G401 (cell line): ENCODE measurements at places on chromosomes 16 and 17.

- DNase-seq: no peak
Measured at GRCh38 chr16:11484691-11485258, 101.9 kb downstream of the LITAF start.

DNA sequence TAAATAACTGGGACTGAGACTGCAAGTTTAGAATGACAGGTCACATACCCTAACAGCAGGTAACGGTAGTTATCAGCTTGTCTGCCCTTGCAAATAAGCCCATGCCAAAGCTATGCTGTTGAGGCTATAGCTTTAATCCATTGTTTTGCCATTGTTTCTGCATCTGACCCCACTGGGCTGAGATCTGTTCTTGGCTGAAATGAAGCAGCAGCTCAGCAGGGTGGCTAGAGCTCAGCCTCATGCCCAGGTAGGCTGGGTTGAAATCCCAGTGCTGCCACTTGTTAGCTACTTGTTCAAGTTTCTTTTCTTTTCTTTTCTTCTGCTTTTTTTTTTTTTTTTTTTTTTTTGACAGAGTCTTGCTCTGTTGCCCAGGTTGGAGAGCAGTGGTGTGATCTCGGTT, 40.1 kb downstream of the NKD1 start:
- peak; percentile 52 for DNase-seq

DNA sequence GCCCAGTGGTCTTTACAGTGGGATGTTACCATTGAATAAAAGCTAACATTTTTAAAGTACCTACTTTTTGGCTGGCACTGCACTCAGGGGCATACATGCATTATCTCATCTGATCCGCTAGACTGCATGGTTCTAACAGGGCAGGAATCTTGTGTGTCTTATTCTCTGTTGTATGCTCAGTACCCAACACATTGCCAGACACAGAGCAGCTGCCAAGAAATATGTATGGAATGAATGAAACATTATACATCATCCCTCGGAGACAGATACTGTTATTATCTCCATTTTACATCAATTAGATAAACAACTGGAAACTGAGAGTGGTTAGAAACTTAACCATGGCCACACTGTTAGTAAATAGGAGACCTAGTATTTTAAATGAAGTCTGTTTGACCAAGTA, 74.1 kb upstream of the CDH11 start:
- no peak for DNase-seq

- peak; percentile 43 for DNase-seq
Measured at GRCh38 chr17:5237541-5238016, 2.9 kb upstream of the SCIMP start.

DNA sequence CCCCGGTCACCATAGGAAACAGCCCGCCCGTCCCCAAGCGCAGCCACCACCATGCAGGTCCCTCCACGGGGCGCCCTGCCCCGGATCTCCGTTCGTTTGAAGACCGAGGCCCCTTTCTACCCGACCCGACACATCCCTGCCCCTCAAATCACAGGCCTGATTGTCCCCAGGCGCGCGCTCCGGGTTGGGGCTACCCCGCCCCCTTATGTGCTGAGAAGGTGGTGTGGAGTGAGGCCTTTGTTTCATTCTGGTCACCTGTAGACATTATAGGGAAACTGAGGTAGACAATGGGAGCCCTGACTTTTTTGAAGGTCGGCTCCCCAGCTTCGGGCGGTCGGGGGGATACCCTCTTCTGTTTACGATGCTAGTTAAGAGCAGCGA, 763 bp upstream of the ACTG1 start:
- DNase-seq: peak; percentile 71

DNA sequence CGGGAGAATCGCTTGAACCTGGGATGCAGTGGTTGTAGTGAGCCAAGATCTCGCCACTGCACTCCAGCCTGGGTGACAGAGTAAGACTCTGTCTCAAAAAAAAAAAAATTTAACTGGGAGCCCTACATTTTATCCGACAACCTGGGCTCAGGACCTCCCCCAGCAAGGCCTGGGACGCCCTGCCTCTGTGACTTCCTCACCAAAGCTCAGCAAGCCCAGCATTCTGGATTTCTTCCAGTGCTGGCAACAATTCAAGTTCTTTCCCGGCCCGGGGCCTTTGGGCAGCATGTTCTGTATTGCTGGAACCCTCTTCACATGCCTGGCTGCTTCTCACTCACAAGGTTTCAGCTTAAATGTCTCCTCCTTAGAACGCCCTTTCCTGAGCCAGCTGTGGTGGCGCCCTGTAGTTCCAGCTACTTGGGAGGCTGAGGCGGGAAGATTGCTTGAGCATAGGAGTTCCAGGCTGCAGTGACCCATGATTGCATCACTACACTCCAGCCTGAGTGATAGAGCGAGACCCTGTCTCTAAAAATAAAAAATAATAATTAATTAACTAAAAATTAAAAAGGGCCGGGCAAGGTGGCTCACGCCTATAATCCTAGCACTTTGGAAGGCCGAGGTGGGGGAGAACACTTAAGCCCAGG, 15.9 kb upstream of the MEIOB start:
- DNase-seq: no peak

DNA sequence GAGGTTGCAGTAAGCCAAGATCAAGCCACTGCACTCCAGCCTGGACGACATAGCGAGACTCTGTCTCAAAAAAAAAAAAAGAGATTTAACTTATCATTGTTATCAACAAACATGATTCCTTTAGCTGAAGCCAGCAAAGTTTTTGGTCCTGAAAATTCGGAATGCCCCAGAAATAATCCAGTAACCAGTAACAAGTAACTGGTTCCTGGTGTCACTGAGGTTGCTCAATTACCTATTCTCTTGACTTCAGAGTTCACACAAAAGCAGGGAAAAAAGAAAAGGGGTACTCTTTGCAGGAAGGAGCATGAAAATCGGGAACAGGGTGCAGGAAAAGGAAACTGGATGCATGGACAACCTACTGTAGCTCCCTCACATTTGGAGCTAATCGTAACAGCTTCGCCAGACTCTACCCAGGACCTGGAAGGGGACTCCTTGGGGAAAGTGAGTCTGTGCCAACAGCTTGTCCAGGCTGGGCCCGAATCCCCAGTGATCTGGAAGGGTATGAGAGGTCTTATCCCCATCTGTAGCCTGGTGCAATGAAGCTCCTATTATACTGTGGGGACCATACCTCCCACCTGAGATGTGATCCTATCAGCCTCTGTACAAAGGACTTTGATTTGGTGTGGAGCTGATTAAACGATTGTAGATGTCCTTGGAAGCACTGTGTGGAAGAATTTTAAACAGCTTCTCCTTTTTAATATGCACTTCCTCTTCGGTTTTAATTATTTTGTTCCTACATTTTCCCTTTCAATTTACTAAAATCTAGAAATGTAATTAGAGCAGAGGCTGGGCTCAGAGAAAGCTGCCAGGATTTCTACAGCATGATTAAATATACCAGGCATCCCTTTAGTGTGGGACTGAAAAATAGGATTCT, 3.4 kb upstream of the SPOP start:
- peak; percentile 43 for DNase-seq

DNA sequence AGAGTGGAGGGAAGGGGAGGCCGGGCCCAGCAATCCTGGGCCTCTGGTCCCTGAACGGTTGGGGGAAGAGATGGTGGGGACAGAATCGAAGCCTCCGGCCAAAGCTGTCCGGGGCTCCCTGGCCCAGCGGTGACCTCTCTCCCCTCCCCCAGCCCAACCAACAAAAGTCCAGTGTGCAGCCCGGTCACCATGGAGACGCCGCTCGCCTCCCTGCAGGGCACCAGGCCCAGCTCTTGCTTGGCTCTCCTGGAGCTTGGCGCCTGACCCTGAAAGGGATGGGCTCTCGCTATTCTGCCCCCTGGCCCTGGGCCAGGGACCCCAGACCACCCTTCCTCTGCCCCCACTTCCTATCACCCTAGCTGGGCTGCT, 1.3 kb downstream of the METRN start:
- peak; percentile 80 for DNase-seq

- DNase-seq: no peak
Measured at GRCh38 chr16:11029948-11030347, 85.6 kb downstream of the CLEC16A start.

DNA sequence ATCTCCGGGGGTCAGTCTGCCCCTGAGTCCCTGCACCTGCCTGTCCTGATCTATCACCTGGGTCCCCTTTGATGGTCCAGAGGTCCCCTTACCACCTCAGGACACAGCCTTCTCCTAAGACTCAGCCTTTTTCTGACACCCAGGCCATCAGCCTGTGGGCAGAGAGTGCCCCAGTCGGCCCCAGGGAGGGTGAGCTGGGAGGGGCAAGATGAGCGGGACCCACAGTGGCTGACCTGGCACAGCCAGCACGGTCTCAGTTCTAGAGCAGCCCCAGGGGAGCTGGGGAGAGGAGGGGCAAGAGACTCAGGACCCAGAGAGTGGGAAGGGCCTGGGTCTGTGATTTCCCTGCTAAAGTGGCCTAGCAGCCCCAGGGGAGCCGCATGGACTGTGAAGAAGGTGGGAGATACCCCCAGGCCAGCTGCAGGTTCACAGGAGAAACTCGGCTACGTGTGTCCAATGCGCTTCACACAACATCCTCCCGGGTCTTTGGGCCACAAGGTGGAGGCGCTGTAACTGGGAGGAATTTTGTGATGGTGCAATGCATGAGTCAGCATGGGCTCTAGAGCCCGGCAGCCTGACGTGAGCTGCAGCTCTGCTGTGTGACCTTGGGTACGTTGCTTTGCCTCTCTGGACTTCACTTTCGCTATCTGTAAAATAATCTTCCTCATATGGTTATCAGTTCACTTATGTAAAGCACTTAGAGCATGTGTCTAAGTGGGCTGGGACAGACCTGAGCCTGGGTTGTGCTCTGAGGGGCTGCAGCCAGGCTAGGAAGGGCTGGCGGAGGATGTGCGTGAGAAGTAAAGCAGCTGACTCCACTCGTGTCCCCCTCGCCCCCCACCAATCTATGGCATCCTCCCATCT, 67.2 kb upstream of the LHX1 start:
- no peak for DNase-seq
